Stimulated activated CD8-positive, alpha-beta memory T cell treated with anti-CD3 and anti-CD28 coated beads, Interleukin-4, amount 100 ng/mL, for 4 hours (primary cell): ENCODE measurements at places on chromosomes 11 and 22.

DNA sequence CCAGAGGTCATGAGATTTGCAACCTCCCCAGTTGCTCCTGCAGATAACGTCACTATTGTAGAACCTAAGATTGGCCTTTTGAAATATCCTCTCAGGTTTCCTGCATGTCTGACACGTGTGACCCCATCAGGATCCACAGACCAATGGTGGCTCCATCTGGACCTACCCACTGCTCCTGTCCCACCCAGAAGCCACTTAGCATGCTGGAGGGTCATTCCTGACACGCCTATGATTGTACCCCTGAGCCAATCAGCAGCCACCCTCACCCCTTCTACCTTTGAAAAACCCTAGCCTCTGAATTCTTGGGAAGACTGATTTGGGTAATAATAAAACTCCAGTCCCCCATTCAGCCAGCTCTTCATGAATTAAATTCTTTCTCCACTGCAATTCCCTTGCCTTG, 20.1 kb upstream of the NARS2 start:
- DNase-seq = no peak

- no peak for DNase-seq
Observed at GRCh38 chr11:96002339-96002738, 78.4 kb upstream of the MTMR2 start.

GRCh38 chr22:37421468-37421877, 5.8 kb downstream of the ELFN2 start:
- no peak for DNase-seq

DNA sequence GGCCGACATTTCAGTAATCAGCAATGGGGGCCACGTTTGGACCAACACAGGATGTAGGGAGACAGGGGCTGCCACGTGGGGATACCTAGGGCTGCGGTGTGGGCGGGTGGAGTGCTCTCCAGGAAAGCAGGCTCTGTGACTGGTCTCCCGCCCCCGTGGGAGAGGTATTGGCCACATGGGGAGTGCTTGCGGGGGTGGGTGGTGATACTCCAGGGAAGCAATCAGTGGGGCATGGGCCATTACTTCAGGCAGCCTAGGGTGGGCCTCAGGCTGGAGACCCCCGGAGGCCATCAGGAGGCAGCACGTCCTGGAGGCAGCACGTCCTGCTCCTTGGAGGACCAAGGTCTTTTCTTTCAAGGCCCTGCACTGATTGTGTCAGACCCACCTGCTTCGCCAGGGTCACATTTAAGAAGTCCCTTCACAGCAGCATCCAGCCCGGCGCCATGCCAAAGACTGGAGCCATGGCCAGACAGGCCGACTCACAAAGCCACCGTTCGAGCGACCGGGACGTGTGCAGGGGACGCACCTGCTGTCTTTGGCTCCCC, 3.0 kb upstream of the MUC2 start:
- no peak for DNase-seq

DNA sequence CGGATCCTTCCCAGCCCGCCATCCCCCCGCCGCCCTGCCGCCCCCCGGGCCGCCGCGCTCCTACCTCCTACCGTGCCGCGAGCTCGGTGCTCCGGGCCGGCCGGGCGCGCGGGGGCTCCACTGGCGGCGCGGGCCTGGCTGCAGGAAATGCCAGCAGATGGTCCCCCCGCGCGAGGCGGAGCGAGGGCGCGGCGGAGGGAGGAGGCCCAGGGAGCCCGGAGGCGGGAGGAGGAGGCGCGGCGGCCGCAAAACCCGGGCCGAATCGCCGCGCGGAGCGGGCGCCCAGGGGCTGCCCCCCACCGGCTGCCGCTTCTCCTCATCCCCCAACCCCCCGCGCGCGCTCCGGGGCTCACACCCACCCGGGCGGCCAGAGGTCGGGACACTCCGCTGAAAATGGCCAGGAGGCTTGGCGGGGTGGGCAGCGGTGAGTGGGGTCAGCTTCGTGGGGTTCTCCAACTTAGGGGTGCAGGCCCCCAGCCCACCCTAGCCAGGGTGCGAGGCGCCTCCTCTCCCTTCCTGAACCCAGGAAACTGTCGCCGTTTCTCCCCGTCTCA, at the start of gene OSBPL5:
TSS of gene OSBPL5 (minus strand) at position 159 of the 554 bp plus-strand sequence. CDS start 36,162 bp downstream, outside the sequence.
- peak; percentile 22 for DNase-seq

DNA sequence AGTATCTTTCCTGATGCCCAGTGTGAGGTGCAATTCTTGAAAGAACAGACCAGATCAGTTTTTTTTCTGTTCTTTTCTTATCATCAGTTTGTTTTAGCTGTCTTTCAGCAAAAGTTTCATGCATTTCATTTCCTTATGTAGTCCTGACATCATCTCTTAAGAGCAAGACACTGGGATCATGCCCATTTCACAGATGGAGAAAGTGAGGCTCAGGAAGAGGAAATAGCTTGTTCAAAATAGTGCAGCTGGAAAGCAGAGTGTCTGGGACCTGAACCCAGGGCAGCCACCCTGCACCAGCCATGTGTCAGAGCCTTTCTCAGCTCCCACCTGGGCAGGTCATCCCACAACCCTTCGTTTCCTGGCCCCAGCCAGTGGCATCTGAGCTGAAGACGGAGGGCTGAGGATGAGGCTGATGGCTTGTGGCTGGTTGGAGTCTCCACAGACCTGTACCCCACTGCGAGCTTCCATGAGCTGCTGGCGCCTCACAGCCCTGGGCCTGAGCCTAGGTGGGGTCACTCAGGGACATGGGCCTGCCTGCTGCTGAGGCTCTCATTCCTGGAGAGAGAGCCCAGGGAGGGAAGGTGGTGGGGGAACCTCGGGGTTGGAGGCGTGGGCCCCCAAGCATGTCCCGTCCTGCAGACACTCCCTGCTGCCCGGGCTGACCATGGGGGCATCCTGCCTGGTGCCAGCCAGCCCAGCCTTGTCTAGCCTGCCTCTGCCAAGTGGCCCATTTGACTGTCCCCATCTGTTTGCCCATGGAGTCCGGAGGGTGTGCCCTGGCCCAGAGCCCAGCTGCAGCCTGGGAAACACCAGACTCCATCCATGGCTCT, 61.8 kb downstream of the SMIM38 start:
- no peak for DNase-seq

DNA sequence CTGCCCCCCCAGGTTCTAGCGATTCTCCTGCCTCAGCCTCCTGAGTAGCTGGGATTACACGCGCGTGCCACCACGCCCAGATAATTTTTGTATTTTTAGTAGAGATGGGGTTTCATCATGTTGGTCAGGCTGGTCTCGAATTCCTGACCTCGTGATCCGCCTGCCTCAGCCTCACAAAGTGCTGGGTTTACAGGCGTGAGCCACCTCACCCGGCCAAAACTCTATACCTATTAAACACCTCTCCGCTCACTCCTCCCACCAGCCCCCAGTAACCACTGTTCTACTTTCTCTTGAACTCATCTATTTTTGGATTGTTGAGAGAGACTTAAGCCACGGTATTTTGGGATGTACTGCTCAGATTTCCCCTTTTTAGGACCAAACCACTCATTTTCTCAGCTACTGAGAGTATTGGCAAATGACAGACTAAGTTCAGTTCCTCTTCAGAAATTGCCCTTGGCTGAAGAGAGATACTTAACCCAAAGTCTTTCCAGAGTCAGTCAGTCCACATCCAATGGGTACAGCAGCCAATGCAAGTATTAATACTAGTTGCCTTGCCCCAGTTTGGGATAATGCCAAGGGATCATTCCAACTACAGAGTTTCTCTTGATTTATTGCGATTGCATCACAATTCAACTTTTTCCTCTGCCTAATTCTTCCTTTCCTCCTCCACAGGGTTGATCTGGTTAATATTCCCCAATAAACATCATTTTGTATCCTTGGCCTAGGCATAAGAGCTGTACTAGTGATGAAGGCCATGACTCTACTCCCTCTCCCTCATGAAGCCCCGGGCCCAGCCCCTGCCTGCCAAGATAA, 36.8 kb upstream of the CSTF3 start:
- DNase-seq = no peak

- DNase-seq = no peak
Observed at GRCh38 chr11:5102246-5102645, 32.9 kb downstream of the OR52E1 start.

DNA sequence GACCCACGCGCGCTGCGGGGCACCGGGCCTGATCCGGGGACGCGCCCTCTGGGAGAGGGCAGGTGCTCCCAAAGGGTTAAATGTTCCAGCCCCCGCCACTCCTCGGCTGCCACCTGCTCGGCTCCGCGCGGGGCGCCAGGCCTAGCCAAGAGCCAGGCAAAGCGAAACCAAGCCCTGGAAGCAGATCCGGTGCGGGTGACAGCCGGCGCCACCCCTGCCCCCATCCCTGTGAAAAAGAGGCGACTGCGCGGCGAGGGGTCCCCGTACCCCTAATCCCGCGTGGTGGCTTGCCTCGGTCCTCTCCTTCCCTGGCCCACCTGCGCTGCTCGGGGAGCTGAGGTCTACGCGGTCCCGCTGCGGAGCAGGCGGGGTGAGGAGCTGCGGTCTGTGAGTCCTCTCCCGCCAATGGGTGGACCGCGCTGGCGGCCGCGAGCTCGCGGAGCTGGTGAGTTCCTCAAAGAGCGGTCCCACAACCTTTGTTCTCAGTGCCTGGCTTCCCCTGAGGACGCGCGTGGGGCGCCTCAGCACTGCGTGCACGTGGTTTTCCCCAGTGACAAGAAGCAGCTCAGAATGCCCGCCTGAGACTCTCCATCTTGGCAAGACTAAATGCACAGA, at the start of gene ME3:
TSS of gene ME3 (minus strand) at position 610 of the 615 bp plus-strand sequence.
- DNase-seq = no peak

DNA sequence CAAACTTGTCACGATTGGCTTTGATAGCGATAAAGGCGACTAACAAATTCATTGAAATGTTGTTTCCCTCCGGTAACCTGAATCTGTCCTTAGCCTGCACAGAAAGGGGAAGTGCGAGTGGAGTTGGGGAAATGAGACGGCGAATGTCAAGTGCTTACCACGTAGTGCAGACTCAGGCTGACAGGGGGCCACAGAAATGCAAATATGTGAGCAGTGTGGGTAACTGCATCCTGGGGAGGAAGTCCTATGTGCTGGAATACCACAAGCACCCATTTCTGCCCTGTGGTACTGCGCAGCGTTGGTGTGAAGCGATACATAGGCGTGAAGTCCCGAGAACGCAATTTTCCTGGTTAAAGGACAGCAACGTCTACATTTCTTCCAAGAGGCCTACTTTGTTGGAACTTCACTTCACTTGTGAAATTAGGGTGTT, 869 bp upstream of the EIF4ENIF1 start:
- DNase-seq = peak; percentile 20

DNA sequence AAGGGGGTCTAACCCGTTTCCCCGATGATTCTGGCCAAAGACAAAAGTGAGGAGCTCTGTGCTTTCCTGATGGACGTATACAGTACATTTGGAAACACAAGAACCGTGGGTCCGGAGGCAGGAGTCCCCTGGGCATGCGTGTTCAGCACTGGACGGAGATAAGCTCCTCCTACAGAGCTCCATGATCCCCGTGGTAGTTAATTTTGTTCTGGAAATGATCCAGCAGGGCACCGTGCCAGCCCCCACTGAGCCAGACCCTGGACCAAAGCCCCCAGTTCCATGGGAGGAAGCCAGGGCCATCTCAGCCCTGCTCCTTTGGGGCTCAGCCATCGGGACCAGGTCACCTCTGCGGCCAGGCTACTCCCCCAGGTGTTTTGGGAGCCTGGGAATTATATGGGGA, 83.3 kb downstream of the TRMU start:
- DNase-seq = no peak
